D721Med (cell line): ENCODE measurements at places on chromosomes 12 and 14.
A peak's percentile ranks its signal among the peaks of the same experiment; 100 is the strongest.

- no peak for DNase-seq
These were observed 555.3 kb downstream of the MED13L start for GRCh38 chr12:115722181-115722580.

DNA sequence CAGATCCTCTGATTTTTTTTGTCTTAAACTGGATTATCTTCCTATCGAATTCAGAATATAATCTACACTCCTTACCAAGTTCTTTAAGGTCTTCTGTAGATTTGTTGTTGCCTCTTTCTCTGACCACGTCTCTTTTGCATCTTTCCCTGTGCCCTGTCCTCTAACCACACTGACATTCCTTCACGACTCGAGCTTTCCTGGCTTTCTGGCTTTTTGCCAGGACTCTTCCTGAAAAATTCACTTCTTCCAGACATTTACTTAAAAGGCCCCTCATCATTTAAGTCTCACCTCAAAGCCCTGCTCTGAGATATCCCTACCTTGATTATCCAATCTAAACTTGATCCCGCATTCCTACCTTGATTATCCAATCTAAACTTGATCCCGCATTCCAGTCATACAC, 422.3 kb upstream of the DCN start:
- no peak for DNase-seq

GRCh38 chr12:126481688-126482087, 1416.5 kb downstream of the AACS start:
- DNase-seq, result no peak

GRCh38 chr12:57674691-57675090, 19.2 kb upstream of the OS9 start:
- no peak for DNase-seq

GRCh38 chr12:132446633-132447326, 43.2 kb upstream of the FBRSL1 start:
- no peak for DNase-seq

- DNase-seq, result peak; percentile 33
These were observed 932.3 kb downstream of the DIO2 start for GRCh38 chr14:79278798-79279644.

- no peak for DNase-seq
These were observed 61.4 kb downstream of the LMNTD1 start for GRCh38 chr12:25491396-25492325.

DNA sequence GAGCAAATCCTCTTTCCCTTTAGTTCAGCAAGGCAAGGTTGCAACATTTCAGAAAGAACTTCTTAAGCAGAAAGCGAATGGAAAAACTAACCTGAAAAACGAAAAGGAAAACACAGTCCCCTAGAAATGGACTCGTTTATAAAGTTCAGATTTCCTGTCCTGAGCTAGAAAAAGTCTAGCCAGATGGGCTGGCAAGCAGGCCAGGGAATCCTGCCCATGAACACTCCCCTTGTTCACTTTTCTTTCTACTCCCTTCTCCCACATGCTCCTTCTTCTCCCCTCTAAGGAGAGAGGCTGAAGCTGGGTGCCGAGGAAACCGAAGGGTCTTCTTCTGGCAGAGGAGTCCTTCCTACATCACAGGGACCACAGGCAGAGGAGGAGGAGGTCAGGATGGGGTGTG, 27.1 kb downstream of the LTBP2 start:
- no peak for DNase-seq

DNA sequence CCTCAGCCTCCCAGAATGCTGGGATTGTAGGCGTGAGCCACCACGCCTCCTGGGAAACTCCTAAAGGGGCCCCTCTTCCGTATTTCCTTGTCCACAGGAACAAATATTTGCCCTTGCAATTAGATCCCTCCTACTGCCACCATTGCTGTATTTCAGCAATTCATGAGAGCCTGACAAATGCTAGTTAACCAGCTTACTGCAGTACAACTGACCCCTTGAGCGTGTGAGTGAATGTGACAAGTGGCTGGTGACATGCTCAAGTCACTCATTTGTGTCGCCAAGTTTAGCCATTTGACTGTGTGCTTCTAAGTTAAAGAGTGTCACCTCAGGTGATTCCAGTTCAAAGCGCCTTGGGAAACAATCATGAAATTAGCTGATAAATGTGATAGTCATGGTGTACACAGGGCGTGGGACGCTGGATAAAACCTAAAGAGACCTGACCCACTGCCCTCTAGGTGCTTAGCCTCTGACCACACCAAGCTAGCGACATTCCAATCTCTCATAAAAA, 56.1 kb upstream of the MAP1LC3B2 start:
- DNase-seq, result no peak

- DNase-seq, result no peak
These were observed 16.6 kb downstream of the ADGRD1 start for GRCh38 chr12:130970165-130970907.

DNA sequence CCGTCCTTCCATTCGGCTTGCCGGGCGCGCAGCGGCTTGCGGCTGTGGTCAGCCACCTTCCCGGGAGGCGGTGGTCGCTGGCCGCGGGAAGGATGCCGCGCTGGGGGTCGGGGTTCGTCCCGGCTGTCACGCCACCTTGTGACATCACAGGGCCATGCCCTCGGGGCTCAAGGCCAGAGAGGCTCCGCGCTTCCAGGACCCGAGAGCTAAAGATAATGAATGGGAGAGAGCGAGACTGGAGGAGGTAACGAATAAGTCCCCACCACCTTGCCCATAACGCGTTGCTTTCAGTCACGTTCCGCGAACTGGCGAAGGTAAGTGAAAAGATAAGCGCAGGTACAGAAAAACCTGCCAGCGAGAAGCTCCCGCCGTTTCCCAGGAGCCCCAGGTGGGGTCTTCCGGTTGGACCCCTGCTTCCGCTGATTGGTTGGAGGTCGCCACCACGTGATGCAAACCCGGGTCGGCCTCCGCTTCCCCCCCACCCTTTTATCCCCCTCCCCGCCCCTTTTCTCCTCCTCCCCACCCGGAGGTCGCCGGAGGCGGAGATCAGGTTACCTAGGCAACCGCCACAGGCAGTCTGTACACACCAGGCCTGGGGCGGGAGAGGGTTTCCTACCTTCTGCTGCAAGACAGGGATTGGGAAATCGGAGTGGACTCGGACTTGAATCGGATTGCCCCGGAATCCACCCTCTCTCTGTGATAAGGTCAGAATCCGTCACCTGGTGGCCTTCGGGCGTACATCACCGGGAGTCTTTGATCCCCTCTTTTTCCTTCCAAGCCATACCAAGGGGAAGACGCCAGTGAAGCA, at the start of gene LRRC9:
Gene LRRC9 (plus strand): TSS at position 575 of the 808 bp plus-strand sequence.
- no peak for DNase-seq

- DNase-seq, result peak; percentile 90
These were observed 63.2 kb downstream of the TSPAN11 start for GRCh38 chr12:30989754-30990153.

GRCh38 chr12:64752833-64753238, 6.4 kb downstream of the GNS start:
- DNase-seq, result no peak

DNA sequence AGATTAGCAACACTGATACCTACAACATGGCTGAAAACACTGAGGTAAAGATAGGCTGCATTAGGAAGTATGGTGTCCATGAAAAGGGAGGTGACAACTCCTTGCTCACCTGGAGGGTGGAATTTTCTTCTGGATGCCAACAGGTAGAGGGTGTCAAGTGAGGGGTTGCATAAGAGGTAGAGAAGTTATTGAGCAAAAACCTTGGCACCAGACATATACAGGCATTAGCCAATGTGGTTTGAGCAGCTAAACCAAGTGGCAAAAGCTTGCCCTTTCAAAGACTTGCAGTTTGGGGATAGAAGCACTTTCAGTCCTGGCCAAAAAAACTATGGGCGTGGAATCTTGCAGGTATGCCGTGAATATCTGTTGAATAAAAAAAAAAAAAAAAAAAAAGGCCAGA, 3.8 kb downstream of the RITA1 start:
- no peak for DNase-seq

GRCh38 chr14:104800015-104800770, 708 bp upstream of the ZBTB42 start:
- DNase-seq, result peak; percentile 79

DNA sequence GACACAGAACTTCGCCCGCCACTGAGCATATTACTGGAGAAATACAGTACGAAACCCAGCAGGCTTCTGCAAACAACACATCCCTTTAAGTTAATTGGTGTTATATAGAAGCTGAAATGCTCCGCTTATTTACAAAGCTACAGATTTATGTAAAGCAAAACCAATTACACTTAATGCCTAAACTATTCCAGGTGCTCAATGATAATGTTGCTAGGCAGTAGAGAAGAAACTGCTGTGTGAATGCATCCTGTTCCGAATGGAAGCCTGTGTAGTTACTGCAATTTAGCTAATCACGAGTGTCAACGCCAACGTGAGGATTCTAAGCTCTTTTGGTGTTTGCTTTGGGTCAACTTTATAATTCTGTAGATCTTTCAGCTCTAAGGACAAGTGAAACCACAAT, 89.8 kb downstream of the SLC15A5 start:
- DNase-seq, result no peak

DNA sequence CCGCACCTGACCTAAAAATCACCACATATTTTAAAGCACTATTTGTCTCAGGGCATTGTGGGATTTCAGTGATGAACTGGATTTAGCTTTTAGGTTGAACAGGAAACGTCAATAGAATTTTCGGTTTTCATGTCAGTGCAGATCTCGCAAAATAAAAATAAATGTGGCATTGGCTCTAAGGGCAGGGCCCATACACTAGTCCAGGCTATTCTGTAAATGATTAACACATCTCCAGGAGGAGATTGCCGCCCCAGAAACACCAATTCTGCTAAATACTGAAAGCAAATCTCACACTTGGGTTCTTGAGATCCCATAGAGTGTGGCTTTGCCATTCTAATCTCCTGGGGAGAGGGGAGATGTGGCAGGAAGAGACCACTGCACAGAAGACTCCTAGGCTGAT, 1494.0 kb upstream of the TMEM132C start:
- DNase-seq, result no peak

DNA sequence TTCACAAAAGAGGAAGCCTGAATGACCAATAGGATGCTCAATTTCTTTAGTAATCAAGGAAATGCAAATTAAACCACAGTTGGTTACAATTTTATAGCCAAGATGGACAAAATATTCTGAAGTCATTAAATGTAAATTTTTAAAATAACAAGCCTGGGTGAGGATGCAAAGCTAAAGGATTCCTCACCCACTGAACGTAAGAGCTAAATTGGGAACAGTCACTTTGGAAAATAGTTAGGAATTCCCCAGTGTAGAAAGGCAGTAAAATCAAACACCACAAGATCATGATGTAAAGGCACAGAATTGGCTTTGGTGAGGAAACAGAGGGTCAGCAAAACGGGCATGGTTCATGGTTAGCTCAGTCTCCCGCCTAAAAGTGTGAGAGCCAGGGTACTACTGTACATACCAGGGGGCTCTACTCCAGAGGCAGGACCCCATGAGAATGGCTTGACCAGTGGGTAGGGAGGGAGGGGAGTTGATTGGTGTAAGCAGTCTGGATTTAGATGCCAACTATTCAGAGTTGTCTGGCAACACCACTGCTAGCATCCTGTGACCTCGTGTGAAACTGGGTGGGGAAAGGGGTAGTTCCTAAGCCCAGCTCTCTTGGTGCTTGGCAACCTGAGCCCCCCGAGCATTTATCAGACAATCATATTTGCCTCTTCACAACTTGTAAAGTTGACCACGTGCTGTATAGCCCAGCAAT, 213.4 kb upstream of the EGLN3 start:
- DNase-seq, result no peak

GRCh38 chr12:50218386-50218785, 51.2 kb upstream of the CERS5 start:
- DNase-seq, result no peak

DNA sequence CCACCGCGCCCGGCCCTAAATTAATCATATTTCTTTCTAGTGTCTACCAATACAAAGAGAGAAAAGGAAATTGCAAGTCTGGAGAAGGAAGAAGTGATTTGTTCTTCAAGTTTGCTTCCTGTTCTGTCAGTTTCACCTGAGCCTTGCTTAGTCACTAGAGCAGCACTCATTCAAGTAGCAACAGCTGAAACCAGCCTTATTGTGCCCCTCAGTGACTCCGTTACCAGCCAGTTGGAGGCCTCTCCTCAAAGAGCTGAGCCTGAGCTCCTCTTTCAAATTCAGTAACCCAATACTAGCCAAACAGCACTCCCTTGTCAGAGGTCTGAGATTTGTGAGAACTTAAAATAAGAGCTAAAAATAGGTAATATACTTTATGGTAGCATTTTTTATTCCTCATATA, 17.4 kb downstream of the PAWR start:
- no peak for DNase-seq

GRCh38 chr12:128903236-128903635, 50.0 kb downstream of the GLT1D1 start:
- no peak for DNase-seq

DNA sequence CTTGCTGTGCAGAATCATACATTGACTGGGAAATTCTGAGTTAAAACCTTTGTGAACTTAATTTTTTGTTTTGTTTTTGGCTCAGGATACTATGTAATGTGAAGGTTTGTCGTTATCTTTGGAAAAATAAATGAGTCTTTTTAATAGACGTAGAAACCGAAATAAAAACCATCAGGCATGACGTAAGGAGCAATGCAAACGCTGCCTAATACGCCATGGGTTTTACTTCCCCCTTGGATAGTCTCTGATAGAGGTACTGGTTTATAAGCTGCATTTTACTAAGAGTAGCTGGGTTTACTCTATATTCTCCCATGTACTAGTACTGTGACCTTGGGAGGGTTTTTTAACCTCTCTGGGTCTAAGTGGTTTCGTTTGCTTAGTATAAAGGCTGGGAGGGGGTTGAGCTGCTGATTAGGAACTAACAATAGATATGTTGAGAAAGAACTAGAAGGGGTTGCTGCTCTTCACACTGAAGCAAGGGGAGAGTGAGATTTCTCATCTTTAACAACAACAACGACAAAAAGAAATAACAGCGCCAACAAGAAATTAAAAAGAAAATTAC, 66.8 kb upstream of the SLCO1C1 start:
- DNase-seq, result no peak

GRCh38 chr12:116161588-116161987, 115.9 kb downstream of the MED13L start:
- no peak for DNase-seq
